Stimulated activated CD8-positive, alpha-beta memory T cell treated with anti-CD3 and anti-CD28 coated beads, Interleukin-2, amount 100 ng/mL, for 1 hour (primary cell): ENCODE measurements at places on chromosomes 2 and 18.

DNA sequence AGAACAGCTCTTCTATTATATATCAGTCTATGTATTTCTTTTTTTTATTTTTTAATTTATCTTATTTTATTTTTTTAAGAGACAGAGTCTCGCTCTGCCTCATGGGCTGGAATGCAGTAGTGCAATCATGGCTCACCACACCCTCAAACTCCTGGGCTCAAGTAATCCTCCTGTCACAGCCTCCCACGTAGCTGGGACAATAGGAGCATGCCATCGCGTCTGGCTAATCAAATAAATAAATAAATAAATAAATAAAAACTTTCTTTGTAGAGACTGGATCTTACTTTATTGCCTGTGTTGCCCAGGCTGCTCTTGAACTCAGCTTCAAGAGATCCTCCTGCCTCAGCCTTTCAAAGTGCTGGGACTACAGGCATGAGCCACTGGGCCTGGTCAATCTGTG is 117.0 kb downstream of the RBMS1 start:
- no peak for DNase-seq

DNA sequence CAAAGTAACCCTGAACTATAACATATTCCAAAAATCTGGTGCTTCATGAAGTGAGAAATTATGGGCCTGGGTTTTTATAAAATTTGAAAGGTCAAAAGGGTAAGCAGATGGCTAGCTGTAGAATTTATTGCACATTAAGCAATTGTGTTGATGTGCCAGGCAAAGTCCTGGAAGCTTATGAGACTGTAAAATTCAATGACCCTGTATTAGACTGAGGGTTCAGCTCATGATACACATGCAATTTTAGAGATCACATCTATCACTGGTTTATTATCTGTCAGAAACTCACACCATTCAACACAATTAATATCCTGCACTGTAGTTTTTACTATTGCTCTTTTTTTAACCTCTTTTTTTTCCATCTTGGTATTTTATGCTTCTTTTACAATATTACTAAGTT is 1162.6 kb upstream of the SLC39A10 start:
- no peak for DNase-seq

DNA sequence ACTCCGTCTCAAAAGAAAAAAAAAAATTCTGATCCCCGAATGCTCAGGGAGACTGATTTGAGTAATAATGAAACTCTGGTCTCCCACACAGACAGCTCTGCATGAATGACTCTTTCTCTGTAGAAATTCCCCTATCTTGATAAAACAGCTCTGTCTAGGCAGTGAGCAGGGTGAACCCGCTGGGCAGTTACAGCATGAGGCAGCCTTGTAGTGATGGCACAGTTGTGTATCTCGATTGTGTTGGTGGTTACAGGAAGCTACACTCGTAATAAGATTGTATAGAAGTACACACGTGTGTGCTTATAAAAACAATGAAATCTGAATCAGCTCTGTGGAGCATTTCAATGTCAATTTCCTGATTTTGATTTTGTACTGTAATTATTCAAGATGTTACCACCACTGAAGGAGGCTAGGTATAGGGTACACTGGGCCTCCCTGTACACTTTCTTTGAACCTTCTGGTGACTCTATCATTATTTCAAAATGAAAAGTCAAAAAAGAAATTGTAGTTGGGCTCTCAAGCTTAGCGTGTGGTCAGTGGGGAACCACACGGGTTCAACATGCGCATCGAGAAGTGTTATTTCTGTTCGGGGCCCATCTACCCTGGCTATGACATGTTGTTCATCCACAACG is 34.9 kb upstream of the ATP8B1 start:
- DNase-seq: no peak

GRCh38 chr2:226716126-226716525 is 83.5 kb downstream of the IRS1 start:
- DNase-seq: no peak

- DNase-seq: no peak
These were observed 3.6 kb downstream of the MZT2A start for GRCh38 chr2:131488306-131489205.

GRCh38 chr18:55384551-55385275 is 203.3 kb downstream of the TCF4 start:
- no peak for DNase-seq
